ENCODE measurements at places on chromosomes 4 and X. TPM values are rescaled to one million over a fixed set of nuclear protein-coding genes. Genes with fewer than 3 reads are reported as not detected.

Gene RHOXF2B
- not detected for total RNA-seq

Gene MAOB
- 126 TPM for total RNA-seq

Gene MYOZ2
- 748 TPM for total RNA-seq

Gene SYAP1
- total RNA-seq = 19.0 TPM

Gene ITIH6
- total RNA-seq = not detected

Gene UGT2B10
- not detected for total RNA-seq

Gene HSD17B13
- total RNA-seq = 0.22 TPM

All from Right ventricle myocardium inferior (tissue), 1 donor.